Choroid plexus epithelial cell (primary cell): ENCODE measurements at places on chromosomes 16 and 17.

DNA sequence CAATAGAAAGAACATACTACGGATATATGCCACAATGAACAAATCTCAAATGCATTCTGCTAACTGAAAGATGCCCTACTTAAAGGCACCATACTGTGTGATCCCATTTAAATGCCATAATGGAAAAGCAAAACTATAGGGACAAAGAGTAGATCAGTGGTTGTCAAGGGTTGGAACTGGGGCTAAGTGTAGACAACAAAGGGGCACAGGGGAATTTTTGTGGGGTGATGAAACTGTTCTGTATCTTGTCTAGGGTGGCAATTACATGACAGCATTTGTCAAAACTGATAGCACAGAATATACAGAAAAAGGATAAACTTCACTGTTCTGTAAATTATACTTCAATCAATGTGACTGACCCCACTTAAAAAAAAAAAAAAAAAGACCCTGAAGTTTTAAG lies 17.7 kb downstream of the GFOD2 start:
- no peak for DNase-seq

DNA sequence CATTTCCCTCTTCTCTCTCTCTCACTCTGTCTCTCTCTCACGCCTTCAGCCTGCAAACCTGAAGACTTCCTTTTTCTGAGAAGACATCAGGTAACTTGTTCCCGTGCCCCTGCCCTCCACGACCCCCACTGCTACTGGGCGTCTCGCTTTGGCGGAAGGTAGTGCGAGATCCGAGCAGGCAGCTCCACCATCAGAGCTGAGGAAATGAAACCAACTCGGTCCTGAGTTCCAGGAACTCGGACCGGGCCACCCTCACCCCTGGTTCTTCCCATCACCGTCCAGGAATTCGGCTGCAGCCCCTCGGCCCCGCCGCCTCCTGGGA lies 585 bp downstream of the MLKL start:
- DNase-seq = peak; percentile 23

DNA sequence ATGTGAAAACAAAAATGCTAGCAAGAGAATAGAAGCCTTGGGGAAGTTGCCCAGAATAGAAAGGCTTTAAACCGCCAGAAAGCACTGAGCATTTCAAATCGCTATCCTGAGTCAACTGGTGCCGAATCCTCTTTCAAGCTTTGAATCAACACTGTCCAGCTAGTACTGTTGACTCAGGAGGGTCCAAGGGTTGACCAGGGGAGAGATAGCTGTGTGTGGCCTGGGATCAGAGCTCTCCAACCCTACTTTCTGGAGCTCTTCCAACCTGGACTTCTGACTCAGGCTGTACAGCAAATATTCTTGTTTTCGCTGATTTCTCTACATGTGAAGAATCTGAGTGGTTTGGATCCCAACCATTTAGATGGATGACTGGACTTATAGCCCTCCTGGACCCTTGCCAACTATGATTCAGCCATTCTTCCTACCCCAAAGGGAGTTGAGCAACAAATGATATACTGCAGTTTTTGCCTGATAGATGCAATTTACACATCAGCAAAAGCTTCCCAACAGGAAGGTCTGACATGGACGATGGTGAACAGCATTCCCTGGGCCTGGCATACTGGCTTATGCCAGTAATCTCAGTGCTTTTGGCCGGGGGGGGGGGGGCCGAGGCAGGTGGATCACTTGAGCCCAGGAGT lies 154.0 kb upstream of the SDK2 start:
- DNase-seq = peak; percentile 94

DNA sequence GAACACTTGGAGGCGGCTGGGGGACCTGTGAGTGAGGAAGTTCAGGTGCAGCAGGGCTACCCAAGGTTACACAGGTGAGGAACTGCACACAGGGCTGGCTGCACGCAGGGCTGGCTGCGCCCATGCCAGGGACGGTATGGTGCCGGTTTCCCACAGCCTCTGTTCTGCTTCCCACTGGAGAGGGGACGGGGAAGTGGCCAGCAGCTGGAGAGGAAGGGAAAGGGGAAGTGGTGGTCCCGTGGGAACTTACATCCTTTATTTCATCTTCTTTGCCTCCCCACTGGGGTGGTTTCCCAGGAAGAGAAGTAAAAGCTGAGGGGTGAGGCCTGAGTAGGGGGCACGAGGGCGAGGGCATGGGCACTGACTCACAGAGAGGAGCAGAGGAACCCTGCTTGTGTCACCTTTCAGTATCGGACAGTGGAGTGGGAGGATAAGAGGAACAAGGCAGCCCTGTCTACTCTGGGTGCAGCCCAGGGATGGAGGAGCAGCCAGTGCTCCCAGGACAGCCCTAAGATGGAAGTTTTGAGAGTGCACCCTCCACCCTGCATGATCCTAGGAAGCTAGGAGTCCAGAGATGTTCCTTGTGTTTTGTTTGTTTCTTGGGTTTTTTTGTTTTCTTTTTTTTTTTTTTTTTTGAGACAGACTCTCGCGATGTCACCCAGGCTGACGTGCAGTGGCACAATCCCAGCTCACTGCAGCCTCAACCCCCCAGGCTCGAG lies 25.5 kb upstream of the CDH1 start:
- DNase-seq = no peak

DNA sequence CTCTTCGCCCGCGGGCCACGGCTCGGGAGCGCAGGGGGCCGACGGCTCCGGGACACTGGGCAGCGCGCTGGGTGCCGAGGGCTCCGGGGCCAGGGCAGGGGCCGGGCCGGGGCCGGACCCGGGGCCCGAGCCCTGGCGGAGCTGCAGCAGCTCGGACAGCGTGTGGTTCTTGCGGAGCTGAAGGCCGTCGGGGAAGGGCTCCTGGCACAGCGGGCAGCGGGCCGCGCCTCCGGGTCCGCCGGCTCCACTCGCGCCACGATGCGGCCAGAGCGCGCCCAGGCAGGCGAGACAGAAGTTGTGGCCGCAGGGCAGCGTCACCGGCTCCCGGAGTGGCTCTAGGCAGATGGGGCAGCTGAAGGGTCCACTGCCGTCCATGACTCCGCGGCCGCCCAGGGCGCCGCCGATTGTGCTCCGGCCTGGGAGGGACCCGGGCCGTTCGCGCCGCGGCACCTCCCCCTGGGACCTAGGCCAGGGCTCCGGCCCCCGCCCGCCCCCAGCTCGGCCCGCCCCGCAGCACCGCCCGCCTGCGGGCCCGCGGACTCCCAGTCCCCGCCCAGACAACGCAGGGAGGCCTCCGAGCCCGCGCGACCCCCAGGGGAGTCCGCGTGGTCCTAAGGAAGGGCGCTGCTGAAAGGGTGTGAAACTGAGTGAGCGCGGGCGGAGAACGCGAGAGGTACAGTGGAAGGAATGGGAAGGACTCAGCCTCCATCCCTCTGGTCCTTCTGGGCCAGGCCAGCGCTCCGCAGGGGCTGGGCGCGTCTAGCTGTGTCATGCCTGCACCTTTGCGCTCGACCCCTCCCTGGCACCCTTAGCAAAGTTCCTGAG lies at the start of gene TRIM47:
TRIM47 (minus strand) TSS at position 408 of the 825 bp plus-strand sequence; CDS start at position 375, 33 bp downstream.
- DNase-seq = peak; percentile 71

DNA sequence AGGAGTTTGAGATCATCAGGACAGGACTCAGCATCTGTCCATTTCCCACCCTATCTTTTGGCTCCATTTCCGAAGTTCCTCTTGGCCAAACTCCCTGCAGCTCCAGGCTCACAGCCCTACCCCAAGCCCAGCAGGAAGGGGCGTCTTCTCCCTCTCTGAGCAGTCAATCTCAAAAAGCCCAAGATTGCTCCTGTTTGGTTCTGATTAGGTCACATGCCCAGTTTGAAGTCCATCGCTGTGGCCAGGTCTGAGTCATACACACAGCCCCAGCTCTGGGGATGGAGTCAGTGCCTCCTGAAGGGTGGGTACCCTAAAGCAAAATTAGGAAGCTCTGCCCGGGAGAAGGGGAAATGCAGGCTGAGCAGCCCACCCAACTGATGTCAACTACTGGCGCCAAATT lies 23.9 kb downstream of the SNX20 start:
- peak; percentile 13 for DNase-seq

DNA sequence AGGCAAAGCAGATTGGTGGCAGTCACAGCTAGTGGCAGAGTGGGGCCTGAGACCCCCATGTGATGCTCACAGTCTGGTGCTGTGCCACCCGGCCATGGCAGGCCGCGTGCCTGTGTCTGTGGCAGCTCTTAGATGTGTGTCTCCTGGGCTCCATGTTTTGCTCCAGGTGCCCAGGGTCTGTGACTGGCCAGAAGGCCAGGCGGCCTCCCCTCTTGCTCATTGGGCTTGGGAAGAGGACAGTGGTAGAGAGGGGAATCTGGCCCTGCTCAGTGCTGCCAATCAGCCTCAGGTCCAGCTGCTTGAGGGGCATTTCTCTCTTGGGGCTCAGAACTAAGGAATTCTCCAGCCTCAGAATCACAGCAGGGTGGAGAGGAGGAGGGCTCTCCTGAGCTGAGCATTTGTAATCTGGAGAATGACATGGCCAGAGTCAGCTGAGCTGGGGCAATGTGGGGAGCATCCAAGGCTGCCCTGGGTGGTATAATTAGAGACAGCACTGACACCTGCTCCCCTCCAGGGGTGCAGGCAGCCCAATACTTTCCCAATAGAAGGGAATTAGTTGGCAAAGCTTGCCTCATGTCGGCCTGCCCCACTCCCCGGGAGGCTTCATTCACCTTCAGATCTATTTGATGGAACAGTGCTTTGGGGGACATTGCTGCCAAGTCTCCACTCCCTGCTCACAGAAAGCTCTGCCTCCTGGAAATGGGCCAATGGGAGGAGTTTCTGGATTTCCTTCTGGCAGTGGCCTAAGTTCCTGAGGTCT lies 2.7 kb upstream of the LASP1NB start:
- DNase-seq = peak; percentile 88

GRCh38 chr17:15470536-15470935 lies 3.1 kb upstream of the CDRT4 start:
- no peak for DNase-seq

DNA sequence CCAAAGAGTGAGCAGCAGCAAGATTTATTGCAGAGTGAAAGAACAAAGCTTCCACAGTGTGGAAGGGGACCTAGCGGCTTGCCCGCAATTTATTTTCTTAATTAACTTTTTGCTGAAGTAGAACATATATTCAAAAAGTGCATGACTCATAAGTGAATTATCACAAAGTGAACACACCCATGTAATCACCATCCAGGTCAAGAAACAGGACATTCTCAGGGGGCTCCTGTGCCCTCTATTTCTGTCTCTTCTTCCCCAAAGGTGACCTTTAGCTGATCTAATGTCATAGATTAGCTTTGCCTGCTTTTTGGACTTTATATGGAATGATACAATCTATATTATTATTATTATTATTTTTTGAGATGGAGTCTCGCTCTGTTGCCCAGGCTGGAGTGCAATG lies 19.9 kb downstream of the ERAL1 start:
- no peak for DNase-seq

- DNase-seq = no peak
These were observed 134.3 kb downstream of the CCT6B start for GRCh38 chr17:34827008-34827407.

DNA sequence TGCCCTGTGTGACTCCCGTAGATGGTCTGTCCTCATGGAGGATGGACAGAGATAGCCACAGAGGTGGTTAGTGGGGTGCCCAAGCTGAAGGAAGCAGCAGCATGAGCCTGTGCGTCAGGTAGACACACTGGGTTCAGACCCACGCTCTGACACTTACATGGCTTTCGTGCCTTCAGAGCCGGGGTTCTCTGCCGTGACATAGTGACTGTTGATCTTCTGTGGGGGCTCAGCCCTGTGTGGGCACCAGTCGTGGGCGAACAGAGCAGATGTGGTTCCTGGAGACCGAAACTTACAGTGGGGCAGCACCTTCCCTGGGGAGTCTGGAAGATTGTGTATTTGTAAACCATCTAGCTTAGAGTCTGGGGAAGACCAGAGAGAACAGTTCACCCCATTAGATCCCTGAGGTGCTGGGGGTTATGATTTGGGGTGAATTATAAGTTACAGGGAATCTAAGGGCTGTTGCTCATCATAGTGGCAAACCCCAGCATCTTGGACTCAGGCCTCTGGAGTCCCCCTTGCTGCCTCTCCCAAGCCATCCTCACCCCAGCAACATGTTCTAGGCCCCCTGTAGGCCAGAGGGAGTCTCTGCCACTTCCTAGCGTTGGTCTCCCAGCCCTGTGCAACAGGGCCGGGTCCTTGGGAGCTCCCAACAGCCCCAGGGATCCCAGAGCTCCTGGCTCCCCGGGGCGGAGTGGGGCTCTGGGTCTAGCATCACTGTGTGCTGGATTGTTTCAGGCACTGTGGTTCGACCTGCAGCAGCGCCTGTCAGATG lies 28.6 kb downstream of the NECAB2 start:
- DNase-seq = no peak

- no peak for DNase-seq
These were observed 58.3 kb downstream of the RBFOX1 start for GRCh38 chr16:7390974-7391373.

GRCh38 chr17:38851434-38851833 lies 2.1 kb downstream of the RPL23 start:
- peak; percentile 38 for DNase-seq

DNA sequence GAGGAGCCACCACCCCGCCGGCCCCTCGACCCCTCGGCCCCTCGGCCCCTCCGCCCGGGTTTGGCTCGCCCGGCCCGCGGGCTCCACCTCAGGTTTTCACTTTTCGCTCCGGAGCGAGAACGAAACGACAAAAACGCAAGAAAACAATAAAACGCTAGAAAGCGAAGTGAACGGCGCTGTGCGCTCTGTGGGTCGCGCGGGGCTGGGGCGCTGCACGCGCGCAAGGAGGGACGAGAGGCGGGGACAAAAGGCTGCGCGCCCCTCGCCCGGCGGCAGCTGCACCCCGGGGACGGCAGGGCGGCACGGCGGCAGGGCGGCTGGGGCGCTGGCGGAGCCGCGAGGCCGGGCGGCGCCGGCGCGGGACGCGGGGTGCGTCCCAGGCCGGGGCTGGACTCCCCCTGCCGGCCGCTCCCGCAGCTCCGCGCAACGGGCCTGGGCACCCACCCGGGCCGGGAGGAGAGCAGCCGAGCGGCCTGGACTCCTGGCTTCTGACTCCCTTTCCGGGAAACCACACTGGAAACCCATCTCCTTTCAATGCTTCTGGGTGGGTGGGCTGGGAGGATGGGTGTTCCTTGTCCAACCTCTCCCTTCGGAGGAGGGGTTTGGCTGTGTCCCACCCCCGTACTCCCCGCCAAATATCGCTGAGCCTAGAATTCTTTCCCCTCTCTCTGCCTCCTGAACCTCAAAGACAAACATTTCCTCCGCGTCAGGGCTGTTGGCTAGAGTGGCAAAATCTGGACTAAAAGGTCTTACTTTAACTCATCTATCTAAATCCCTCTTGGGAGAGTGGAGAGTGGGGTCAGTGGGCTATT lies 9.9 kb downstream of the TBX2 start:
- peak; percentile 70 for DNase-seq

DNA sequence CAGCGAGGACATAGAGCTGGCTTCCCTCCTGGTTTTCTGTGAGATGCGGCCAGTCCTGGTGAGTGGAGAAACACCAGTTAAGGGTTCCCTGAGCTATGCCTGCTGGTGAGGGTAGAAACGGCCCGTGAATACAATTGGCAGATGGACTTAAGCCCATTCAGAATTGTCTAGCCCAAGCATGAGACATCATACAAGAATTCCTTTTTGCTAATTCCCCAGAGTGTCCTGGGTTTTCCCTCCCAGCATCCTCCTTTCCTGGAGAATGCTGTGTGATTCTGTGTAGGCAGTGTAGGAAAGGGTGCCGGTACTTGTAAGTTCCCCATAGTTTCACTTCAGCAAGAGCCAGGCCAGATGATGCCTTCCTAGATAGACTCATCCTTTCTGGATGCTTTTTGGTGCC lies 65.1 kb downstream of the SDR42E1 start:
- DNase-seq = peak; percentile 7
